ENCODE measurements at places on chromosomes 7 and 10. TPM values are rescaled to one million over a fixed set of nuclear protein-coding genes. Genes with fewer than 3 reads are reported as not detected.

Gene NXPH1
- total RNA-seq, result not detected

Gene TMEM236
- 0.11 TPM for total RNA-seq

DNA sequence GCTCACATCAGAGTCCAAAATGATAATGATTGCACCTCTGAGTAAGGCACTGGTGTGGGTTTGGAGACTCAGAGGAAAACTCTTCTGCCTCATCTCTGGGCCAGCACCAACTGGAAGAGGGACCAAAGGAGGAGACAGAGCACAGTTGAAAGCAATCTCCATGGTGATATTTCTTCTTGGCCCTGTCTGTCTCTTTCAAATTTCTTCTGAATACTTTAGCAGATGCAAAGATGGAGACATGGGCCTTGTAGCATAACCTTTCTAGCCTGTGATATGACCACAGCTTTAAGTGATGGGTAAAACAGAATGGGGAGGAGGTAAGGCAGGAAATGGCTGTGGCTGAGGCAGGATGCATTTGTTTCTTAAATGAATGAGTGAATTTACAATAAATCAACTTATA, 12.2 kb upstream of the GIMAP7 start:
- DNase-seq, result no peak

Gene NRP1
- 316 TPM for total RNA-seq
